PC-9 (cell line): ENCODE measurements at places on chromosomes 4 and X. TPM values are rescaled to one million over a fixed set of nuclear protein-coding genes. Genes with fewer than 3 reads are reported as not detected.

The UGT2B28 gene
- not detected in 2 replicates for total RNA-seq

The TCEAL3 gene
- 11.7 and 12.8 TPM in 2 replicates for total RNA-seq

GRCh38 chr4:15295421-15296162, 132.2 kb upstream of the C1QTNF7 start:
- no peak overlapping the region for H3K4me3 ChIP-seq
- H3K27ac ChIP-seq = no peak overlapping the region
- no peaks in the 10 kb centered on the region for H3K4me1 ChIP-seq

DNA sequence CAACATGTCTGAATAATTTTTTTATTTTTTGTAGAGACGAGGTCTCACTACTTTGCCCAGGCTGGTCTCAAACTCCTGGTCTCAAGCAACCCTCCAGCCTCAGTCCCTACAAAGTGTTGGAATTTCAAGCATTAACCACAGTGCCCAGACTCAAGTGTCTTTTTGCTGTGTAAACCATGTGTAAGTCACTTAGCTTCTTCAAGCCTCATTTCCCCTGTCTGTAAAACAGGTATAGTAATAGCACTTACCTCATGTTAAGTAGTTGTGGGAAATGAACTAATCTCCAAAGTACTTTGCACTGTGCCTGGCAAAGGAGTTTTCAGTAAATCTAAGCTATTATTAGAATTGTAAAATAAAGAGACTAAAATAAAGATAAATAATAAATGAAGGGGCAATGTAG, 35.7 kb downstream of the STBD1 start:
- no peaks in the 10 kb centered on the region for H3K4me1 ChIP-seq
- H3K36me3 ChIP-seq = no peaks in the 10 kb centered on the region
- H3K27ac ChIP-seq = no peak overlapping the region
- H3K27me3 ChIP-seq = no peaks in the 10 kb centered on the region
- no peak for DNase-seq
- H3K4me3 ChIP-seq = no peak overlapping the region
